ENCODE measurements at places on chromosomes 3 and 15.

DNA sequence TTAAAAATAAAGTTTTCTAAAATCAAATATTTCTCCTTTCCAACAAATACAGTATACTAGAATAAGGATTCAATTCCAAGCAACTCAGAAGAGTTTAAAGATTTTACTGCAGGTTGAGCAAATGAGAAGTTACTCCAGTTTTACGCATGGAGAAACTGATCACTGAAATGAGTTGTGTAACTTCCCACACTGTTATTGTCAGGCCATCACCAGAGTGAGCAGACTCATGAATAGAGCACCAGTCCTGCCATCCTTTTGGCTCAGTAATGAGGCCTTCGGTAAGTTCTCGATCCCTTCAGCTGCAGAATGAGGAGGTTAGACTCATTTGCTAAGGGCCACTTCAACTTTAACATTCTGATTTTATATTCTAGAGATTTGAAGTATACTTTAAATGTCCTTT is 48.1 kb downstream of the OSBPL10 start:
- DNase-seq = no peak

DNA sequence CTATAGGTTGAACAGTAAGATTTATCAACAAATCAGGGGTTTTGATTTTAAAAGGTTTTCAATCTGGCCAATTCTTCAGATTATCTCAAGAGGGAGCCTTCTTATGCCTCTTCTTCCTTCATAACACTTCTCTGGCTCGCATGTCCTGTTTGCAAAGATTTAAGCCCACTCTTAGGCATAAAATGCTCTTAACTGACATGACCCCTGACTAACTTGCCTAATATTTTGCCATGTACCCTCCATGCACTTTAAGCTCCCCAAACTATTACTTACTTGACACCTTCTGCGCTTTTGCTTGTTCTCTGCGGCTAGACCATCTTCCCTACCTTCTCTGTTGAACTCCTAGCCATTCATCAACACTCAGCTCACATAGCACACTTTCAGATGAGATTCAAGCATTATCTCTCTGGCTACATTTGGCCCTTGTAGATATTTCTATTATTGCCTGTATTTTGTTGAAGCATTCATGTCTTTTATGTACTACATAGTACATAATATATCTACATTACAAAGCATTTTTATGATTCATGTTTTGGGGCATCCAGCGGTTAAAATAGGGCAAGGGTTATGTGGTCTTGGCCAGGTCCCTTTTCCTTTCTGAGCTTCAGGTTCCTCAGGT is 1.0 kb upstream of the ARIH1 start:
- no peak for DNase-seq

GRCh38 chr3:113626503-113627371 is 69.7 kb downstream of the USF3 start:
- DNase-seq = no peak

DNA sequence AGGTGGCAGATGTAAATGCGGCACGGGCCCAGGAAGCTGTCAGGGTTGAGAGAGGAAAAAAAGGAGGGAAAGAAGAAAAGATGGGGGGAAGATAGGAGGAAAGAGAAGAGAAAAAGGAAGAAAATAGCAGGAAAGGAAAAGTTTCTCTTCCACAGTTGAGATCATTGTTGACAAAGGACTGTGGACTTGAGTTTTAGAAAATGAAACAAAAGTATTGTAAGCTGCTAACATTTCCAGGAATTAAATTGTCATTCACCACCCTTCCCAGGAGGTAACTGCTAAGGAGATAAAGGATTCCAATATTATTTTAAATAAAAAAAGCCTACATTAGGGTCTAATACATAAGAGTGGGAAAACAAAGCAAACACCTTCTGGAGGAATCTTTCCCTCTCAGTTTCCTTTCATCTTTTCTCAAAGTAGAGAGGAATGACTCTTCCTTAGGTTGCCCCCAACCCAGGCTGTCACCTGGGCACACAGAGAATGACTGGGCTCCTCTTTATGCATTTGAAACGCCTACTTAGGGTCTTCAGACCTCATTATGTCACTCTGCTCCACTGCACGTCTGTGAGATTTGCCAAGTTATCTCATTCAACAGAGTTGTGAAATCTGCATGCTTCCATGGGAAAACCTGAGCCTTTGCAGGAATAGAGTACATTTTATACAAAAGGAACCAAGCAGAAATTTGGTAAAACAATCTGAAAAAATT is 194.0 kb downstream of the TNIK start:
- no peak for DNase-seq

DNA sequence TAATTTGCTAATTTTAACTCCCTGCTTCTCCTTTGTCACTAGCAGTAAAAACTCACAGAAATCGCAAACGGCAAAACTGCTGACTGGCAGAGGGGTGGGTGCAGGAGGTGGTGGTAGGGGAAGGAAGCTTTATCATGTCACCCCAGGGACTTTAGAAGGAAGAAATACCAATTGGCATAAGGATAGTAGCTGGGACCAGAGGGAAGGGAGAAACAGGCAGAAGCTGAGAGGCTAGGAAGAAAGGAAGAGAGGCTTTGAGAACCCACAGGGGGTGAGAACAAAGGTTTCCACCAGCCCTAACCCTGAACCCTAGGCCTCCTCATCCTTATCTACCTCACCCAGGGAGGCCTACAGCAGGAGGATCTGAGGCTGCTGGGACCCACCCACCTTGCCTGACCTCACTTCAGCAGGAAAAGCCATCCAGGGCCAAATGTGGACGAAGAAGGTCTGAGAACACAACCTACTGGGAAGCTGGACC is 10.7 kb downstream of the ITGB5 start:
- no peak for DNase-seq

- DNase-seq = no peak
Measured at GRCh38 chr15:52738311-52738710, 51.8 kb downstream of the ONECUT1 start.

DNA sequence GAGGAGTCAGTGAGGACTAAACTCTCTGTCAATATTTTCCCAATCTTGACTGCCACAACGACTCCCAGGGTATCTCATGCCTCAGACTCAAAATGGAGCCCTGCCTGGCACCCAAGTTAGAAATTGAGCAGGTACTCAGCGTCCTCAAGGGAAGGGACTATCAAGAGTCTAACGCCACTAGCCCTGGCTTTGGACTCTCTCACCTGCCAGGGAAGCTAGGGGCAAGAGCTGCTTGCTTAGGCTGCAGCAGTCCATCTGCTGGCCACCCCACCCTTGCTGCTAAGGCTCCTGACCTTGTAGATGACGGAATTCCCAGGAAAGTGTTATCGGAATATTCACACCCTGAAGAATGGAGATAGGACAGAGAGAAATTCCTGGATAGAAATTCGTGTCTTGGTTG is 33.0 kb downstream of the ZIC4 start:
- no peak for DNase-seq

All from activated T-cell treated with anti-CD3 and anti-CD28 coated beads, Interleukin-2, amount 50 U/mL, for 48 hours (primary cell).